ENCODE measurements at places on chromosomes 7 and 10.

DNA sequence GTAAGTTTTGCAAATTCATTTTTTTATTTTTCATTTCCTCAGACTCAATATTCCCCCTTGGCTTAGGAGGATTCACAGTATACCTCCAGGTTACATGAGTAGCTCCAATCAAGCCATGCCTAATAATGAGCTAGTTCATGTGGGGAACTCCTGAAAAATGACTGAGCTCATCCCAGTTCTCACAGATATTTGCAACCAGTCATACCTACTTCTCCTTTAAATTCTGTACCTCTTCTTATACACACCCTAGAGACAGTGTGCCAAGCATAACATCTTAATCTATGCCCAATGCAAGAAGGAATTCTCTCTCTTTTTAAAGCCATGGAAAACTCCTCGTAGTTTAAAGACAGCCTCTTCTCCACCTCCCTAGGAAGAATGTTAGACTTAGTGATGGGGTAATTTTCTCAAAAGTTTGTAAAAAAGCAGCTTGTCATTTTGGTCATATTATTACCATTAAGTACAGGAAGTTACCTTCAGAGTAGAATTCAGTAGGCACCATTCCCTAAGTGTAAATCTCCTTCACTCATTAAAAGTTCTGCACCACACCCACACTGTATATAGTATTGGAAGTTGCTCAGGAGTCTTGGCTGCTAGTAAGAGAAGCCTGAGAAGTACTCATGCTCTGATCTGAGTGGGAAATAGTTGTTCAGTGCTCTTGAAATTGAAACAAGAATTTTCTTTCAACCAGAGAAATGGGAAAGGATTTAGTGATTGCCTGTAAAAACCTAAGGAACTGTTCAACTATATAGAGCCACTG is 72.7 kb downstream of the PTPRZ1 start:
- DNase-seq = no peak

GRCh38 chr10:73094986-73095480 is 1.6 kb downstream of the P4HA1 start:
- DNase-seq = no peak

- DNase-seq = no peak
Measured at GRCh38 chr7:155829796-155830470, 17.7 kb upstream of the SHH start.

DNA sequence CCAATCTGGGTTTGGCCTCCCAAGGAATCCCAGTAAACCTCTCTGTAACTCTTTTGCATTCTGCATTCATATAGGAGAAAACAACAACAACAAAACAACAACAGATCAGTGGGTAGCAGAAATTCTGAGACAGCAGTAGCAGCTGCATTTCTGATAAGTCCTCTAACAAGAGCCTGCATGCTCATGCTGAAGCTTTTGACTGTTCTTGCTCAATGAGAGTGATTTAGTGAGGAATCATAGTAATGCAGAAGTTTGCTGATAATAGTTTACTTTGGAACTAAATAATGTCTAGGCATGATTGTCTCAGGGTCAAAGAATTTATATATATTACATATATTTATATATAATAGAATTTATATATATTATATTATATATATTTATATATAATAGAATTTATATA is 35.2 kb downstream of the BMPER start:
- DNase-seq = no peak

GRCh38 chr7:100563100-100563564 is 10.6 kb downstream of the SAP25 start:
- DNase-seq = no peak

GRCh38 chr7:16315280-16315679 is 106.1 kb downstream of the CRPPA start:
- DNase-seq = no peak
